ENCODE measurements at places on chromosomes 12 and 14.

DNA sequence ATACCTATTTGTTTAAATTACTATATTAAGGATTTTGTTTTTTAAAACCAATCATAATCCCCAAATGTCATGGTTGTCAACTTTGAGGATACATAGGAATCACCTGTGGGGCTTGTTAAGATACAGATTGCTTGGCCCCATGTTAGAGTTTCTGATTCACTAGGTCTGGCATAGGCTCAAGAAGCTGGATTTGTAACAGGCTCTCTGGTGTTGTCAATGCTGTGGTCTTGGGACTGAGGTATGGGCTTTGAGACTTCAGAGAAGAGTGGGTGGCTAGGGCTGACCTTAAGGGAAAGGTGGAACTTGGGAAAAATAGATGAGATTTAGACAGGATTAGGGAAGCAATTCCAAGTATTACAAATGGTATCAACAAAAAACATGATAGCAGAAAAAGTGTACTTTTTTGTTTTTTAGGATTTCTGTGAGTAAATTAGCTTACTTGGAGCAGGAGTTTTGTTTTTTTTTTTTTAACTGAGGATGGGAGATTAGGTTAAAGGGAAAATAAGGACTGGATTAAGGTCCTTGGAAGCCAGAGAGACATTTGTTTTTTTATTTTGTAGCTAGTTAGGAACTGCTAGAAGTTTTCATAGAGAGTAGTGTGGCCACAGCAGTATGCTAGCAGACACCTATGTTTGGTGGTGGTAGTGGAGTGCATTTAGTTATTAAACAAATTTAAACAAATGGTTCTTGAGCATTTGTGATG is 88.6 kb downstream of the RAD51B start:
- DNase-seq: no peak

DNA sequence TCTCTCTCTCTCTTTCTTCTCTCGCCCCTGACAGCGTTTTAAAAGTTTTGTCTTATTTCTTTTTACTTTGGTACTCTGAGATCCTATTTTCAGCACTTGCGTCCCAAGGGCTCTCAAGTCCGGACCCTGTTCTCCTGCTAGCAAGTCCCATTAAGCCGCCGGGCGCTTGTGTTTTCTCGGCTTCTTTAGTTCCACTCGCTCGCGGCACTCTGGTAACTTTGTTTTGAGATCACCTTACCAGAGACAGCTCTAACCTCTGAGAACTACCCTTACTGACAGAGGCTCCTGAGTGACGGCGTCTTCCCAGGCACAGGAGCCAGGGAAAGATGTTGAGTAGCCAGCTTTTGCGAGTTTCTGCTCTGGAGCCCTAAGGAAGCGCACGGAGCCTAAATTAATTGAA is 2.7 kb upstream of the MYF5 start:
- no peak for DNase-seq

- no peak for DNase-seq
Observed at GRCh38 chr14:55274751-55275150, 3.5 kb downstream of the FBXO34 start.

GRCh38 chr12:62914443-62915203 is 20.3 kb downstream of the PPM1H start:
- no peak for DNase-seq

- DNase-seq: no peak
Observed at GRCh38 chr14:51160871-51161270, 66.0 kb upstream of the TRIM9 start.

DNA sequence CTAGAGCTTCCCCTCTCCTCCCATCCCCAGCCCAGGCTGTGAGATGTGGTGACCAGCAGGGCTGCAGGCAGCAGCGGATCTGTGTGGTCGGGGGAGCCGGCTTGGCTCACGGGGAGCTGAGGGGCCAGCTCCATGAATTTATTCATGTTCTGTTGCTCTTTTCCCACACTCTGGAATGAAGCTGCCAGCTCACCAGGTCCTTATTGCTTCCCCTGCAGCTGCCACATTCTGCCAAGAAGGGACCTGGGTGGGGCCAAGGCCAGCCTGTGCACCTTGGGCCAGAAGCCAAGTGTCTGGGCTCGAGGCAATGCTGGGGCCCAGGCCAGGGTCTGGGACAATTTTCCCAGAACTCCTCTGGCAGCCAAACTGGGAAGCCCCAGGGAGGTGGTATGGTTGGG is 2.5 kb upstream of the C1QL4 start:
- DNase-seq: no peak

DNA sequence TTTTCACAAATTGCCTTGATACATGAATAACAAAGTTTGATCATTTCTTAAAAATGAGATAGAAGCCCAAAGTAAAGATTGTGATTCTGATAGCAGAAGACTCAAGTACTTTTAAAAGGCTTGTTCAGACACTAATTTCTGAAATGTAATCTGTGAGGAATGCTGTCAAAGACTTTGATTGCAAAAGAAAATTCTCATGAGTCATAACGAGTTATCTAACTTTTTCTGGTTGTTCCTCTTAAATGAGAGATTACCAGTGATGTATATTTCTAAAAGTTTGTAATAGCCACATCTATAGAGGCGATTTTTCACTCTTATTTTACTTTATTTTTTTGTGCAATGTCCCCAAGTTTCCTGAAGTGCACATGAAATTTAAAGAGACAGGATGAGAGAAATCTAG is 7.0 kb downstream of the PYGL start:
- DNase-seq: no peak

- no peak for DNase-seq
Observed at GRCh38 chr14:99872786-99873440, 79.7 kb downstream of the EML1 start.

DNA sequence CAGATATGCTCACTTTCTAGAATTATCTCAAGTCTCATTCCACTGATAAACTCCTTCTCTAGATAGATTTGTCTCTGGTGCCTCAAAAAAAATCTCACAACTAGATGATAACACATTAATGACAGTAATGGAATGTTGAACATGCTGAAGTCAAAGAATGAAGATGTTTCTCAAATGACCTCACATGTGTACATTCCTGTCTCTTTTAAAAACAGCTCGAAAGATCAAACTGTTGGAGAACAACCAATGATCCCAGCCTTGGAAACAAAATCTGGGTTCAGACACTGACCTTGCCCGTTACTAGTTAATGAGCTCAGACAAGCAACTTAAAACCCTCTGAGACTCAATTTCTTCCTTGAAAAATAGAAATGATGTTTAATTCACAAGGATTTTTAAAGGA is 44.7 kb upstream of the KCNJ8 start:
- DNase-seq: peak; percentile 81

DNA sequence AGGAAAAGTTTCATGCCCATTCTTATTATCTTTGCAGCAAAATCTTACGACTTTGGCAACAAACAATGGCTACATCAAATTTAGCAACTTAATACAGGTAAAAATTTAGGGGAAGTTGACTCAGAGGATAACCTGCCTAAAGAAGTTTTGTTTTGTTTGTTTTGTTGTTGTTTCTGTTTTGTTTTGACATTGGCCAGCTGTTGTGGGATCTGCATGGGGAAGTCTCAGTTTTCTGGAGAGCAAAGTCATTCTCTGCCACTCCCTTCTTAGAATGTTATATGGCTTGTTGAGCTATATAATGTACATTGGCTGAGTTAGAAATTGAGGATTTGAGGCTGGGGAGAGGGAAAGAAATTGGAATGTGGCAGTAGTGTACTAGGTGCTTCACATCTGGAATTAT is 109.5 kb downstream of the NT5DC3 start:
- DNase-seq: no peak

GRCh38 chr14:104474495-104475213 is 104.9 kb upstream of the C14orf180 start:
- DNase-seq: no peak

- peak; percentile 86 for DNase-seq
Observed at GRCh38 chr12:57430112-57430930, 522 bp downstream of the R3HDM2 start.

DNA sequence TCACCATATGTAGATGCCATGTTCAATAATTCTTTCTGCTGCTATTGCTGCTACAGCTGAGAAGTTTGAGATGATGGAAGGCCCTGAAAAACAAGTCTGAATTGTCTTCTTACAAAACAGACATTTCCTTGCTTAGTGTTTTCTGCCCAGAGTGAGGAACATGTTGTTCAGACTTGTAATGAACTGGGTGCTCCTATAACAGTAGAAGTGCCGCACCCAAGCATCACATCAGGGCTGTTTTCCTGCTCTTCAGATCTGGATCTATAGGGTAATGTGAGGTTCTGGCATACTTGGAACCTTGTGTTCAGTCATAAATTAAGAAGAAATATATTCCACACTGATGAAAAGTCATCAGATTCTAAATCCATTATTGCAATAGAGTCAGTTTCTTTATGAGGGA is 171.9 kb upstream of the DIO2 start:
- DNase-seq: no peak

DNA sequence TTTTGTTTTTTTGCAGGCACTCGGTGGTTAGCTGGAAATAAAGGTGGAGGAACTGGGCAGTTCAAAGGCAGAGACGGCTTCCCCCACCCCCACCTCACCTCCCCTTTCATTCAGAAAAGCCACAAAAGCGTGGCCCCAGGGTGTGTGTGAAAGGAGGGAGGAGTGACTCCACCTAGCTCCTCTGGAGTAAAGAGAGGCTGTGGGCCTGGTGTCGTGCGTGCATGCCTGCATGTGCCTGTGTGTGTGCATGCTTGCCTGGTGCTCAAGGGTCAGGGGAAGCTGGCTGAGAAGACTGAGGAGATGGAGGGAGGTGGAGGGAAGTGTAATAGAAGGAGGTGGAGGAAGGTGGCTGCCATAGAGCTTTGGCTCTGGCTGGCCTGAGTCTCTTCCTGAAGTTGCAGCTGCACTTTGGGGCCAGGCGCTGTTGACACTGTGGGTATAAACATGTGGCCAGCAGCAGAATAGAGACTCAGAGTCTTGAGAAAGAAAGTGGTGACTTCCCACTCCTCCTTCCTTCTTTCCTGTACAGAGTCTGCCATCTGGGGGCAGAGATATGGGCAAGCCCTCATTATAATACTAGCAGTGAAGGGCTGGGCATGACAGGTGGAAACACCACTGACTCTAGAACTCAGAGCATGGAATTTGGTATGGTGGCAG is 36.9 kb upstream of the SINHCAF start:
- DNase-seq: peak; percentile 73

- no peak for DNase-seq
Observed at GRCh38 chr14:59772233-59772632, 98.3 kb downstream of the RTN1 start.

- no peak for DNase-seq
Observed at GRCh38 chr14:99122521-99123125, 149.4 kb downstream of the BCL11B start.

DNA sequence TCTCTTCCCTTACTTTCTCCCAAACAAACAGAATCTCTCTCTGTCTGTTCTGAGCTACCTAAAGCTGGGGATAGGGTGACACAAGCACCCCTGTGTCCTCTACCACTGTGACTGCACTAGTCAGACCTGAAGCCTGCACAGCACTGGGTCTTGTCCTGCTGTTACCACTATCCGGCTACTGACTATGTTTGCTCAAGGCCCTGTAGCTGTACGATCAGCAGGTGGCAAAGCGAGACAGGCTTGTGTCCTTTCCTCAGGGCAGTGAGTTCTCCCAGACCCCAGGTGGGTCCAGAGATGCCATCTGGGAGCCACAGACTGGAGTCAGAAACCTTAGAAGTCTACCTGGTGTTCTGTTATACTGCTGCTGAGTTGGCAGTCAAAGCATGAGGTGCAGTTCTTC is 116.4 kb downstream of the NUBPL start:
- DNase-seq: no peak

DNA sequence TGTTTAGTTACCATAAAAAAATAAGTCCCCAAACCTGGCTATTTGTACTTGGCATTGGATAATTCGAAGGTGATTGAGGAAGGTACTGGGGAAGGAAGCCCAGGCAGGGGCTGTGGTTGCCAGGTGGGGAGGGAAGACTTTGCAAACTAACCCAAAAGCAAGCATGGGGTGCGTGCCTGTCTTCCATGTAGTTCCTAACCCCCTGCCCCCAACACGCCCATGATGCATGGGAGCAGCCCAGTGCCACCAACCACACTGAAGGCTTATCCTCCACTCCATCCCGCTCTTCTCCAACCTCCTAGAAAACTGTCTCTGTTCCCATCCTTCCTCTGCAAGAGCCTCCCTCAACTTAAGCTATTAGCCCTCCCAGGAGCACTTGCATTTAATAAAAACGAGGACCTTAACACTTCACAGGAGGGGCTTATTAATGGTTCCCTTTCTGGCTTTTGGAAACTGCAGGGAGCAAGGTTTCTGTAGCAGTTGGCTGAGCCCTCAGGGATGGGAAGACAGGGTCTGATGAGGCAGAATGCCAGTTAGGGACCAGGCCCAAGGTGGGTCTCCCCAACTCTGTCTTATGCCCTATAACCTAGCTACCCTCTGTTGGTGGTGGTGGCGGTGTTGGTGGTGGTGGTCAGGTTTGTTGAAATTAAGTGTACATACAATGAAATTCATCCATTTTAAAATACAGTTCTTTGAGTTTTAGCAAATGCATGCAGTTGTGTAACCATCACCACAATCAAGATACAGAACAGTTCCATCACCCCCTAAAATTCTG is 96.0 kb downstream of the ZFP36L1 start:
- DNase-seq: no peak

- DNase-seq: no peak
Observed at GRCh38 chr14:91585856-91586255, 75.7 kb upstream of the PPP4R3A start.

GRCh38 chr12:24948420-24948756 is 513 bp downstream of the BCAT1 start:
- no peak for DNase-seq

- no peak for DNase-seq
Observed at GRCh38 chr12:53849113-53849512, 89.5 kb upstream of the HOXC13 start.

DNA sequence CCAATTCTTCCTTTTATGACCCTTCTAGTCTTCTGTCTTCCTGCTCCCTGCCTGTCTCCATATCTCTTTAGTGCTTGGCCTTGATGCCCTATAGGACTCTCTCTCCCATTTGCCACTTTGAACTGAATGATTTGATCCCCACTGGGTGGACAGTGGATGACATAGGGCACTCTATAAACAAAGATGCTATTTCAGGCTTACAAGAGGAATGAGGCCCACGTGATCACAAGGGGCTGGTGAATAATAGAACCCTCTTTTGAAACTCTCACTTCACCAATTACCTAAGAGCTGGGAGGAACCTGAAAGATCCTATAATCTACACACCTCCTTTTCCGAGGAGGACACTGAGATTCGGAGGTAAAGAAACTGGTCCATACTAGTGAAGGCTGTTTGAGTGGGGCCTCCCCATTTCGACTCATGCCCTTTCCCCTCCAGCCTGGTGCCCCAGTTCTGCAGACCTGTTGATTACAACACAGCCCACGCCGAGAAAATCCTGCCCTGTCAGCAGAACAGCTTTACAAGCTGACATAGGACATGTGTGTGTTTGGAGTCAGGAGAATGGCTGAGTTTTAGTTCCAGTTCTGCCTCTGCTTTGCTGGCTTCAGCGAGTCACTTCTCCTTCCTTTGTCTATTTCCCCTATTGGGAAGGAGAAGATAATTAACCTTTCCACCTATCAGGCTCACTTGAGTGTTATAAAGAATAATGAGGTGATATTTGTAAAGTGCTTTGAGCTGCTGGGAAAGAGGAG is 400.3 kb downstream of the ZFP36L1 start:
- DNase-seq: no peak
